ENCODE measurements at places on chromosomes 1 and 21.

DNA sequence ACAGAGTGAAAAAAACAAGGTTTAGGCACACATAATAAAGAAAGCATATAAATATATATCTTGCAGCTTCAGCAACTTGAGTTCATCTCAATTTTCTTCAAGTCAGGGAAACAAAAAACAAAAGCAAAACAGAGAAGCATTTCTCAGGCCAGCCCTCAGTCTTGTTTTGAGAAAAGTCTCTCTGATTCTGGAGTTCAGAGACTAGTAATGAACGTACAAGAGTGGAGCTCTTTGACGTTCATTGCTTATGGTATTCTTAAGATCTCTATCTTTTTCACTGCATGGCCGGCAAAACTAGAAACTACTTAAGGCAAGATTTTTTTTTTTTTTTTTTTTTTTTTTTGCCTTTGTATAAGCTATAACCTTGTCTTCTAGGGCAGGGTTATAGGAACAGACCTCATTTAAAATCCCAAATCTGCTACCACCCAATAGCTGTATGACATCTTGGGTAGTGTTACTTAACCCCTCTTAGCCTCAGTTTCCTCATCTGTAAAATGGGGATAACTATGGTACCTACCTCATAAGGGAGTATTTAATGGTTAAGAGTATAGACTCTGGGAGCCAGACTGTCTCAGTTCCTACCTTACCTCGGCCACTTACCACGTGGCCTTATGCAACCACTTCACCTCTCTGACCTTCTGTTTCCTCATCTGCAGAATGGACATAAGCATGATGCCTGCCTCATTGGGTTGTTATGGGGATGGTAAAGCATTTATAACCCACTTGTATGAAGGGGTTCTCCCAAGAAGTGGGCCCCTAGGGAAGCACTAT is 33.6 kb downstream of the LMO4 start:
- DNase-seq, result no peak

DNA sequence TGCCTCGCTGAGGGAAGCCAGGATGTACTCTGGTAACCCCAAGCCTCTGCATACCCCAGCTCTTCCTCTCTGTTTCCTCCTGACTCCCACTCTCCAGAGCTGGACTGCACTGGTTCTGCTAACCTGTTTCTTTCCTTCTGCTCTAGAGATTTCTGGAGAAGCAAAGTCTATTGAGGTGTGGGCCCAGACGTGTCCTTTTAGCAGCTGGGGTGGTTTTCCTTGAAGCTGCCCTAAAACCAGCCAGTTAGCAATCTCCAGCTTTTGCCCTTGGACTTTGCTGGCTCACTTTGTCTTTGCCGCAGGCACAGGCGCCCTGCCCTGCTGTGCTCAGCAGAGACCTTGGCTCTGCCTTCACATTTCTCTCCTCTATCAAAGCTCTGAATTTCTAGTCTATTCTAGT is 171.8 kb upstream of the IVNS1ABP start:
- no peak for DNase-seq

- DNase-seq, result no peak
Observed at GRCh38 chr1:85584923-85585322, 4.4 kb downstream of the CCN1 start.

DNA sequence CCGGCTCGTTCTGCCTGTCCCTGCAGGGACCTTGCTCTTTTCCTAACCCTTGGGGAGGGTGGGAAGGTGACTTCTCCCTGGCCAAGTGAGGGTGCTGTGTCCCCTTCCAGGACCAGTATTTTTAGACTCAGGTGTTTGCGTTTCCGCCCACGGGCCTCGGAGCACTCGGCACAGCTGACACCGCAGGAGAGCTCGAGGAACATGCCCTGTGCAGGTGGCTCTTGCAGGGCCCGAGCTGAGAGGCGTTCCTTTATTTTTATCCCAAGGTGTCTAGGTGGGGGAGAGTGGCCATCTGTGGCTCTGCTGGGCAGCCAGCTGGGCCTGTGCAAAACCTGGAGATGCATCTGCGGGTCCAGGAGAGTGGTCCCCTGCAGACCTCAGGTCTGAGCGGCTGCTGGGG is 16.0 kb downstream of the PLCH2 start:
- no peak for DNase-seq

GRCh38 chr1:236421850-236422516 is 27.9 kb downstream of the EDARADD start:
- no peak for DNase-seq

- no peak for DNase-seq
Observed at GRCh38 chr1:57421806-57422205, 2.1 kb downstream of the DAB1 start.

DNA sequence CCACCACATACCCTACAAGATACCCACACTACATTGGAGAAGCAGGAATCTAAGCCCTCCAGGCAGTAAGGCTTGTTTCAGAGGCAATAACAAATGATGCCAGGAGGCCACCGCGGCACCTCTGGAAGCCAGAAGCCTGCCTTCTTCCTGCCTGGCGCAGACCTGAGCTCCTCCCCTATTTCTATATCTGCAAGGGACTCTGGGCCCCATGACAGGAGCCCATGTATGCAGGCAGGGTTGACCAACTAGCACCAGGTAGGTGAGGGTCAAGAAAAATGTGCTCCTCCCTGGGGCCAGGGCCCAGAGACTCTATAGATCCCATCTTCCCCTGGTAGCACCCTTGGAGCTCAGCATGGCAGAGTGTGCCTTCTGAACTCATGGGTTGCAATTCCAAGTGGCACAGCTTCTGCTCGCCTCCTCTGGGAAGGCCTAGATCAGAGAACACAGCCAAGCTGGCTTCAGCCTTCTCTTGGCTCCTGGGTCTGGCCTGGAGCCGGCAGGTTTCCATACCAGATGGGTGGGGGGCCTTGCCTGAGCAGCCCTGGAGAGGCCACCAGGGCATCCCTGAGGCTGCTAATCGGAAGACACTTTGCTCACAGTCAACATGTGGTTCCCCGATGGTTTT is 85.1 kb downstream of the STUM start:
- DNase-seq, result no peak

DNA sequence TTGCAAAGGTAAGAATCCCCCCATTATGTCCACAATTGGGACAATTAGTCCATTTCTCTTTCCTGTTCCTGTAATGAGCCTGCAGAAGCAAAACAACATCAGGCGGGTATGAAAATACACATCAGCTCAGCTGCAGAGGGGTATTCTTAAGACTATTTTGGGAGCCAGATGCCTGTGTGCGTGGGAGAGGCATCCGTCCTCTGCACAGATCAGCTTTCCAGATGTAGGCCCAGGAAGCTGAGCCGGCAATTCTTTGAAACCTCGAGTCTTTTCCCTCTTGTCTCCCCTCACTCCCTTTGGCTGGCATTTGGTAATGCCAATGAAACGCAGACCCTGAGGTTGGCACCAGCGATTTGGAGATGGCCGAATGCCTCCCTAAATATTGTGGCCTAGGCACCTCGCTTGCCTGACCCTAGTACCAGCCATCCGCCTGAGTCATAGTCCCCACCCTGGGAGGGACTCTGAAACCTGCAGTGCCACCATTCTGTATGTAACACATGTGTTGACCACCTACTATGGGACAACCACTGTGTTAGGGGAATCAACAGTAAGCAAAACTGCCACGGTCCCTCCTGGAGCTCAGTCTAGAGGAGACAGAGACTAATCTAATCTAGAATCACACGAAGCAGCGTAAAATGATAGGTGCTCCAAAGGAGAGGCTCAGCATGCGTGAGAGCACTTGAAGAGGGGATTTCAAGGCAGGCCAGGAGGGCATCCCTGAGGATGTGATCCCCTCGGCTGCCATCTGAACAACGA is 603.0 kb downstream of the MATN1 start:
- DNase-seq, result no peak

DNA sequence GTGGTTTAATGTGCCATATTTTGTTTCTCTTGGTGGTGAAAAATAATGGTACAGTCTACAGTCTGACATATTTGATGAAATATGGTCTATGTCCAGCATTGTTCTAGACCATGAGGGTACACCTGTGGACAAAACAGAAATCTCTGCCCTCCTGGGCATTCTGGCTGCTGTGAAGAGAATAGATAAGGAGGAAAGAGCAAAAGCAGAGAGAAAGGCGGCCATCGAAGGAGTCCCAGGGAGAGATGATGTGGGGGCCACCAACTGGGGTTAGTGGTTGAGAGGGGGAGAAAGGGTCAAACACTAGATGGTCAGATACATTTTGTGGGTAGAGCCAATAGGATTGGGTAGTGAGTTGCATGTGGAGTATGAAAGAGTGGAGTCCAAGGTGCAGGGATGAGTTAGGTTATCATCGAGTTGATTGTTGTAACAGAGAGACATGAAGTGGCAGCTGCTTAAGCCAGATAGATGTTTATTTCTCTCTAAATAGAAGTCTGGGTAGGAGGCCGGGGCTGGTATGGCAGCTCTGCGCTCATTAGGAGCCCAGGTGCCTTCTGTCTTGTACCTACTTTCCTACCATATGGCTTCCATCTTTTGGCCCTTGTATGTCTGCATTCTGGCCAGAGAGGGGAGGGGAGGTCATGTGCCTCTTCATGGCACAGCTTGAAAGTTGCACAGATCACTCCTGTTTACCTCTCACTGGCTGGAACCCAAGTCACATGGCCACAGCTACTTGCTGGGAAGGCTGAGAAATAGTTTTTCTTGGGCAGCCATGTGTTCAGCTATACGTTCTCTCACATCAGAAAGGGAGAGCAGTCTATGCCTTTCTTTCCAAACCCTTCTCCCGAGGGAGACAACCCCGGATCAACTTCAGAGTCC is 13.0 kb downstream of the UBE4B start:
- no peak for DNase-seq

DNA sequence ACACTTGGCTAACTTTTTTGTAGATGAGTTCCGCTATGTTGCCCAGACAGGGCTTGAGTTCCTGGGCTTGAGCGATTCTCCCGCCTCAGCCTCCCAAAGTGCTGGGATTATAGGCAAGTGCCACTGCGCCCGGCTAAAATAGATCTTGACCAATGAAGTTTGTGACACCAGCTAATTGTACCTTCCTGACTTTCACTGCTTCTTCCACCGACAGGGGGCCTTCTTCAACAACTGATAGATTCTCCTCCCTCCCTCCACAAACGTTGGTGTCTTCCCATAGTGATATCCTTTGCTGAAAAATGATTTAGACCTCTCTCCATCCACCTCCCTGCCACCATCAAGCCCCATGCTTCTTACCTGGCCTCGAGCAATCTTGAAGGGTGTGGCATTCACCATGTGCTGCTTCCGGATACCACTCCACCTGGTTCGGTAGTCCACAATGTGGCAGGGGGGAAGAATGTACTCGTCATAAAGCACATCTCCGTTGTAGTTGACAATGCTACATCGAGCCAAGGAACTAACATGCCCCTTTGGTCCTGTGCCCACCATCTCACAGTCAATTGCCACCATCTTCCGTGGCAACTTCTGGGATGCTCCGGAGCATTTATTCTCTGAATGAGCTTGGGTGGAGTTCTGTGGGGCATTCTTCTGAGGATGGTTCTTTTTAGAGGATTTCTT is 1.6 kb upstream of the METTL25B start:
- DNase-seq, result peak; percentile 26

- no peak for DNase-seq
Observed at GRCh38 chr1:165637427-165637826, 6.4 kb downstream of the MGST3 start.

GRCh38 chr21:31744182-31744800 is 12.4 kb upstream of the SCAF4 start:
- DNase-seq, result no peak

GRCh38 chr1:72284348-72285073 is 2.2 kb upstream of the NEGR1 start:
- peak; percentile 30 for DNase-seq
